HFFc6 (cell line): ENCODE measurements at places on chromosomes 11 and 22. TPM values are rescaled to one million over a fixed set of nuclear protein-coding genes. Genes with fewer than 3 reads are reported as not detected.

The STK33 gene
- 0.44 to 3.1 TPM in 2 of 3 replicates, not detected in the other for total RNA-seq

The RFPL1 gene
- total RNA-seq = not detected in 3 replicates

- DNase-seq = no peak
These were observed 365.0 kb upstream of the CHORDC1 start for GRCh38 chr11:90587896-90588295.

The TRIM6 gene
- 4.0 to 9.0 TPM (median 5.4 TPM) in 3 replicates for total RNA-seq

The CNTF gene
- 0.74 to 1.3 TPM (median 0.77 TPM) in 3 replicates for total RNA-seq

DNA sequence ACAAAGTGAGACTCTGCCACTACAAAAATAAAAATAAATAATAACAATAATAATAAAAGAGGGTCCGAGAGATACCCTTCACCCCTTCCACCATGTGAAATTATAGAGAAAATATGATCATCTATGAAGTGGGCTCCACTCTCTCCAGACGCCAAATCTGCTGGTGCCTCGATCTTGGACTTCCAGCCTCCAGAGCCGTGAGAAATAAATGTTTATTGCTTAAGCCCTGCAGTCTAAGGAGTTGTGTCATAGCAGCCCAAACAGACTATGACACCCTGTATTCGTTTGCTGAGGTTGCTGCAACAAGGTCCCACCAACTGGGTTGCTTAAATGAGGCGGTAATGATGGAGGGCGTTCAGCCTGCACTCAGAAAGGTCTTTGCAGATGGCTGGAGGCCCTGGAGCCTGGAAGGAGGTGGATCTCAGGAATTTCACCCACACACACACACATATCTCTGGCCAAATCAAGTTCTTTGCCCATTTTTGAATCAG lies 7.6 kb upstream of the SEPTIN5 start:
- no peak for DNase-seq

- DNase-seq = no peak
These were observed 26.2 kb downstream of the SHISA8 start for GRCh38 chr22:41888627-41889200.

GRCh38 chr11:9094420-9094819 lies 3.0 kb upstream of the SCUBE2 start:
- no peak for DNase-seq

DNA sequence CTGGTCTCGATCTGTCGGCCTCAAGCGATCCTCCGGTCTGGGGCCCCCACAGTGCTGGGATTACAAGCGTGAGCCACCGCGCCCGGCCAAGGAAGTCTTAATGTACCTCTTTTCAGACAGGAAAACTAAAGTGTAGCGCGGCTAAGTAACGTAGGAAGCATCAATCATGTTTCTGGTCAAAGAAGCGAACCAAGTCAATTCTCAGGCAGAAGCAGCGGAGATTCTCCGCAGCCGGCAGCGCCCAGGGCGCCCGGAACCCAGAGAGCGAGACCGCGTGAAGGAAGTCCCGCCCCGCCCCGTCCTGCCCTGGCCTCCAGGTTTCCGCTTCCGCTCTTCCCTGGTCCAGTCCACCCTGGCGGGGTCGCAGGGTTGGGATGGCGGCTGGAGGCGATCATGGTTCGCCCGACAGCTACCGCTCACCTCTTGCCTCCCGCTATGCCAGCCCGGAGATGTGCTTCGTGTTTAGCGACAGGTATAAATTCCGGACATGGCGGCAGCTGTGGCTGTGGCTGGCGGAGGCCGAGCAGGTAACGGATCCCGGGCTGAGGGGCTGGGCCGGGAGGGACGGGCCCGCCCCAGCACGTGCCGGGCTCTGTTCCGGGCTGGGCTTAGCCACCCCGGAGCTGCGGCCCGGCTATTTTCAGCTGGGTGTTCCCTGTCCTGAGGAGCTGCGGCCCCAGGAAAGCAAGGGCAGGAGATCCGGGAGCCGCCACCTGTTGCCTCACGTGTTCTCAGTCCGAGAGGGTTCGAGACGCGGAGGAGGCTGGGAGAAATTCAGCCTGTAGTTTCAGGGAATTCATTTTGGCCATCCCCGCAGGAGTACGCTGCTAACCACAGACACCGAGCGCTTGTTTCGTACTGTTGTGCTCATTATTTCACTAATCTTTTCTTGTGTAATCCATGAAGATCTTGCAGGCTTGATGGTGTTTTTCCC lies at the start of gene ADSL:
TSS of gene ADSL (plus strand) at position 316 of the 934 bp plus-strand sequence. CDS start at position 375, 59 bp downstream.
- peak; percentile 78 for DNase-seq

The SPTY2D1 gene
- 27.2 and 29.9 TPM in 2 replicates for total RNA-seq

DNA sequence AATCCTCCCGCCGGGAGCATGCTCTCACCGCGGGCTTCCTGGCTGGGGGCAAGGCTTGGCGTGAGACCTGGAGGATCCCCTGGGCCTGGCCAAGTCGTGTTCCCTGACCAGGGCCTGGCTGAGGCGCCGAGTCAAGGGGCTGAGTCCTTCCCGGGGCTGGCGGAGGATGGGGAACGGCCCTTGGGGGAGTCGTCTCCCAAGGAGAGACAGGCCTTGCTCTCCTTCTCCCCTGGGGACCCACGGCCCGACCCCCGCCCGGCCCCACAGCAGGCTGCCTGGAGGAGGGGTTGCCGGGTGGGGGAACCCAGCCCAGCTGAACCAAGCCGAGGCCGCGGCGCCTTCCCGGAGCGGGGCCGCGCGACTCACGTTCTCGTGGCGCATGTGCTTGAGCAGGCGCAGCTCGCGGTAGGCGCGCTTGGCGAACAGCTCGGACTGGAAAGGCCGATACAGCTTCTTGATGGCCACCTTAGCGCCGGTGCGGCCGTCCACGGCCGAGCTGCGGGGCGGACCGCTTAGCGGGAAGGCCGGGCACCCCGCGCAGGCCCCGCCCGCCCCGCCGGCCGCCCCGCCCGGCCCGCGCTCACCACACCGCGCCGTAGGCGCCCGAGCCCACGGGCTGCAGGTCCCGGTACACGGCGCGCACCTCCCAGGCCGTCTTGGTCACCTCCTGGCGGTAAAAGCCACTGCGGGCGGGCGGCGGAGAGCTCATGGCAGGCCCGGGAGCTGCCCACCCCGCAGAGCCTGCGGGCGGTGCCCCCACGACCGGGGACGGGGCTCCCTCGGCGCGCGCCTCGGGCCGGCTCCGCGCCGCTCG lies 475 bp downstream of the MAPK12 start:
- peak; percentile 49 for DNase-seq

DNA sequence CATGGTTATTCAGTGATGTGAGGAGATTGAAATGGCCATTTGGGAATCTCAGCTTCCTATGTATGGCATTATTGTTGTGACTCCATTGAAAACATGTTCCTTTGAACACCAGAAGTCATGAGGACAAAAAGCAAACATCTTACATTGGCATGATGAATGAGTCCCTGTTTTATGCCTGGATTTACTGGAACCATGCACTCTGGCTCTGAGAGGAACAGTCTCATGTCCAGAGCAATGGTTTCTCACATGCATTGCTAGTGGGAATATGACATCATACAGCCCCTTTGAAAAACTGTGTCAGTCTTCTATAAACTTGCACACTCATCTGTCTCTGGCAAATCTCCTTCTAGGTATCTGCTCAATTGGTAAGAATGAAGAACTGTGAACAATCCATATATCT lies 3.4 kb upstream of the KDM4F start:
- no peak for DNase-seq

The MYRF gene
- 0.16 and 0.43 TPM in 2 replicates for total RNA-seq

The KRTAP5-7 gene
- total RNA-seq = not detected in 2 replicates

GRCh38 chr11:40190294-40190693 lies 1269.2 kb downstream of the LRRC4C start:
- no peak for DNase-seq

The NDUFV1 gene
- total RNA-seq = 131 to 147 TPM (median 140 TPM) in 3 replicates
